ENCODE measurements at places on chromosomes 13 and 19.
A peak's percentile ranks its signal among the peaks of the same experiment; 100 is the strongest.

DNA sequence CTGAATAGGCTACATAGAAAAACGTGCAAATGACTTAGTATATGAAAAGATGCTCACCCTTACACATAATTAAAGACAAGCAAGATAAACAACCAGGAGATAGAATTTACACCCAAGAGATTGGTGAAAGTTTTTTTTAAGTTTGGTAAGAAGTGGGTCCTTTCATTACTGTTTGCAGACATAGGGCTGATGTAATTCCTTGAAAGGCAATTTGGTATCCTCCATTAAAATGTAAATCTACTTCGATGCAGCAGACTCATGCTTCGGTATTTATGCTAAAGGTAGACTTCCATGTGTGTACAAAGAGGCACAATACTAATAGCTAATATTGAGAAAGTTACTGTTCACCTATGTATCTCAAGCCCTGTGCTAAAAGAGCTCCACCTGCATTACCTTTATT lies 33.5 kb downstream of the CNMD start:
- DNase-seq: no peak

DNA sequence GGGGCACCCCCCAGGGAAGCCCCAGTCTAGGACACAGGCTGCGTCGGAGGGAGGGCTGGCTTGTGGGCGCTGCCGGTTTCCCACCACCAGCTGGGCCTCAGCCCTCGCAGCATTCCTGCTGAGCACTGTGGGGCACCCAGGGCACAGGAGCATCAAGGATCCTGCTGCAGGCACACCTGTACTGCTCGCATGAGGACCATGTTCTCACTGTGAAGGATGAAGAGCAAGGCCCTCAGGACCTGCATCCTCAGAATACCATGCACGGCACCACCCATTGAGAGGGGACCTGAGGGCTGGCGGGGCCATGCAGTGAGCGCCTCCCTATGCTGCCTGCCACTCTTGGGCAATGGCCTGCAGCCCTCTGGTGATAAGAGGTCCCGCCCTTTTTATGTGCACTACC lies 31.4 kb downstream of the TUBA3C start:
- no peak for DNase-seq

DNA sequence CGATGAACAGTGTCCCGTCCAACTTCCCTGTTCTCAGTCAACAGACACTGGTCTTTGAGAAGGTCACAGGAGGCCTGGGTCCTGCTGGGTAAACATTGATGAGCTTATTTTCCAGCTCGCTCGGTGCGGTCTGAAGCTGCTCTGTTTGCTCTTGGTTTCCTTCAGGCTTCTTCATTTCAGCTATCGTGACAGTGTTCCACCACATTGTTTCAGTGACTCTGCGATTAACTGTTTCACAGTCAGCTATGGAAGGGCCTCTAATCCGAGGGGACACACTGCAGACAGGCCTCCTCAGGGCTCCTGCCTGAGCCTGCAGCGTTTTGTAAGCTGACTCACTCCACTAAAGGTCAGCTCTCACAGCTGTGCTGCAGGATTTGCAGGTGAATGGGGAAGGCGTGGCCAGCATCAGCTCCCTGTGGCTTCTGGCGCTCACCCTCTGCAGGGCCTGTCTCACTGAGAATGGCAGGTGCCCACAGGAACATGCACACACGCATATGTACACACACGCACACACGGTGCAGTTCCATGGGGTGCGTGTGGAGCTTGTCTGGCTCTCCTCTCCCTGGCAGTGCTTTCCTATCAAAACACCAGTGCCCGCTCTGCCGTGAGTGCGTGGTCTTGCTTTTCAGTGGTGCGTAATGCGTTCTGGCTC lies 62.9 kb upstream of the MCF2L start:
- no peak for DNase-seq

GRCh38 chr13:87331178-87331577 lies 340.0 kb upstream of the SLITRK5 start:
- DNase-seq: no peak

DNA sequence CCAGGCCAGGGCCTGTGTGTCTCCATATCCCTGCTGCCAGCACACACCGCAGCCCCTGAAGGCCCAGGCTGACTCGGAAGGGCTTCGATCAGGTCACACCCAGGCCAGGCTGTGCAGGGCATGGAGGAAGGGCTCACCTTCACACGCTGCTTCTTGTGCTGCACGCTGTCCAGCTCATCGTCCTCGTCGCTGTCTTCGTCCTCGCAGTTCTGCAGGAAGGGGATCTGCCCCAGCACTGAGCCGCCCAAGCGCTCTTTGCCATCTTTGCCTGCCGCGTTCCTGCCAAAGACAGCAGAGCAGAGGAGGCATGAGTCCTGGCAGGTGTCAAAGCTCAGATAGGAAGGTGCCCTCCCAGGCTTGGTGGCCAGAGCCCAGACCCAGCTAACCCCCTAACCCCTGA lies 13.7 kb upstream of the PRKD2 start:
- no peak for DNase-seq

- DNase-seq: no peak
Observed at GRCh38 chr19:16076958-16077611, 790 bp downstream of the TPM4 start.

DNA sequence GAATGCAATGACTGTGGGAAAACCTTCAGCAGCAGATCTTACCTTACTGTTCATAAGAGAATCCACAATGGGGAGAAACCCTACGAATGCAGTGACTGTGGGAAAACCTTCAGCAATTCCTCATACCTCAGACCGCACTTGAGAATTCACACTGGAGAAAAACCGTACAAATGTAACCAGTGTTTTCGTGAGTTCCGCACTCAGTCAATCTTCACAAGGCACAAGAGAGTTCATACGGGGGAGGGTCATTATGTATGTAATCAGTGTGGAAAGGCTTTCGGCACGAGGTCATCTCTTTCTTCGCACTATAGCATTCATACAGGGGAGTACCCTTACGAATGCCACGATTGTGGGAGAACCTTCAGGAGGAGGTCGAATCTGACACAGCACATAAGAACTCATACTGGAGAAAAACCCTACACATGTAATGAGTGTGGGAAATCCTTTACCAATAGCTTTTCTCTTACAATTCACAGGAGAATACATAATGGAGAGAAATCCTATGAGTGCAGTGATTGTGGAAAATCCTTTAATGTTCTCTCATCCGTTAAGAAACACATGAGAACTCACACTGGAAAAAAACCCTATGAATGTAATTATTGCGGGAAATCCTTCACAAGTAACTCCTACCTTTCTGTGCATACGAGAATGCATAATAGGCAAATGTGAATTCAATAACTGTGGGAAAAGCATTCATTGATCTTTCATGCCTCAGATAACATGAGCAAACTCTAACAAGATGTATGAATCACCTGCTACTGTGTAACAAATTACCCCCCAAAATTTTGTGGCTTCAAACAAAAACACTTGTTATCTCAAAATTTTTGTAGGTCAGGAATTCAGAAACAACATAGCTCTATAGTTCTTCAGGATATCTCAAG lies 13.8 kb downstream of the ZNF557 start:
- peak; percentile 16 for DNase-seq

- DNase-seq: no peak
Observed at GRCh38 chr19:56969759-56970178, 129.2 kb upstream of the PEG3 start.

DNA sequence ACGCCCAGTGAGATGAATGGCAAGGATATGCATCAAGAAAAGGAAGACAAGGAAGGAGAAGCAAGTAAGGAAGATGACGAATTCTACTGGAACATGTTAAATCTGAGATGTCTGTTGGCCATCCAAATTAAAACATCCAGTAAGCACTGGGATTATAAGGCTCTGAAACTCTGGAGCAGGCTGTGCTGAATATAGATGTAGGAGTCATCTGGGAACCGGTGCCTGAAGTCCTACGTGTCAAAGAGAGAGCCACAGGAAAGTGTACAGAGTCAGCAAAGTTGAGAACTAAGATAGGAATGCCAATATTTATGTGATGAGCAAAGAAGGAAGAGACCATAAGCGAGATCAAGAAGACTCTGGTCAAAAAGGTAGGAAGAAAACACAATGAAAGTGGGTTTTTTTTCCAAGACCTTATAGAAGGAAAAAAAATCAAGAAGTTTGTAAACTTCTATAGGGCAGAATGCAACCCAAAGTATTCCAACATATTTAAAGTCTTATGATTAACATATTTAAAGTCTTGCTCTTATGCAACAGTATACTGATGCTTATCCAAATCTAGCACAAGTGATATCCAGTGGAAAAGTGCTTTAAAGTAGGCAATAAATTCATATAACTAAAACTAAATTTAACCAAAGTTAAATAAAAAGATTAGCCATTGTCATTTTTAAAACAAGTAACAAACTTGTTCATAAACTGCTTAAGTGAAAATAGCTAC lies 51.2 kb upstream of the EEF1AKMT1 start:
- DNase-seq: no peak

DNA sequence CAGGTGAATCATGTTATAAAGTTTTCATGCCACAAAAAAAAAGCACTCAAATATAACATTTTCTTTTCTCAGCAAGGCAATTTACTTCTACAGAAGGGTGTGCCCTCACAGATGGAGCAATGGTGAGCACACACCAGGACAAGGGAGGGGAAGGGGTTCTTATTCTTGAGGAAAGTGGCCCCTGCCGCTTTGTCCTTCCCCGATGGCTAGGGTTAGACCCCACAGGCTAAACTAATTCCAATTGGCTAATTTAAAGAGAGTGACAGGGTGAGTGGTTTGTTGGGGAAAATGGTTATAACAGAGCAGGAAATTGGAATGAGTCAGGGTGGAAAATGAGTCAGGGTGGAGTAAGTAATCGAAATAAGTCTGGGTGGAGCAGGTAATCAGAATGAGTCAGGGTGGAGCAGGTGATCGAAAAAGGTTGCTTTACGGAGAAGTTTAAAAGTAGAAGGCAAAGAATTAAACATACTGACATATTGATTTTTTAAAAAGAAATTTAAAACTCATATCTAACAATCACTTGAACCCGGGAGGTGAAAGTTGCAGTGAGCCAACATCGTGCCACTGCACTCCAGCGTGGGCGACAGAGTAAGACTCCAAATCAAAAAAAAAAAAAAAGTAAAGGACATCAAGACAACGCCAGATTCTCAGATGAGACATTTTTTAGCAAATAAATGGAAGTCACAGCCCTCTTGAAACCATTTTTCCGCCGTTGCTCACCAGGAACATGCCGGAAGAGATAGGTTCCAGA lies 813 bp downstream of the ZNF562 start:
- peak; percentile 52 for DNase-seq

DNA sequence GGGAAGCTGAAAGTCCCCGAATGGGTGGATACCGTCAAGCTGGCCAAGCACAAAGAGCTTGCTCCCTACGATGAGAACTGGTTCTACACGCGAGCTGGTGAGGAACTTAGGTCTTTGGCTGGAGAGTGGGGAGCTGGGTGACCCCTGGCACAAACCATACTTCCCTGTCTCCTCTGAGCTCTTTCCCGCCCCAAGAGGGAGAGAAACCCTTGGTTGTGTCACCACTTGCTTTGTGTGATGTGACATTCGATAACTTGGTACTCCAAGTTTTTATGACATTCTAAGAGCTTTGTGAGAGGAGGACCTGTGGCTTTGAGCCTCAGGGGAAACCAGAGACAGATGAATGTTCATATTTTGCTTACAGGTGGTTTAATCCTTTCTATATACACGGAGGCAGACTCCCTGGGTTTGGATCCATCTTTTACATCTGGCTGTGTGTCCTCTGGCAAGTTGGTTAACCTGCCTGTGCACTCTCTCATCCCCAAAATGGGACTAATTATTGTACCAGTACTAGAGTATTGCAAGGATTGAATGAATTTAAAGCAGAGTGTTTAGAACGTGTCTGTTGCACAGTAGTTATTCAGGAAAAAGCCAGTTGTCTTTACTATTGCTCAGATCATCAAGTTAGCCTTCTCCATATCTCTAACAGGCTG lies 1.2 kb downstream of the RPS19 start:
- peak; percentile 21 for DNase-seq

DNA sequence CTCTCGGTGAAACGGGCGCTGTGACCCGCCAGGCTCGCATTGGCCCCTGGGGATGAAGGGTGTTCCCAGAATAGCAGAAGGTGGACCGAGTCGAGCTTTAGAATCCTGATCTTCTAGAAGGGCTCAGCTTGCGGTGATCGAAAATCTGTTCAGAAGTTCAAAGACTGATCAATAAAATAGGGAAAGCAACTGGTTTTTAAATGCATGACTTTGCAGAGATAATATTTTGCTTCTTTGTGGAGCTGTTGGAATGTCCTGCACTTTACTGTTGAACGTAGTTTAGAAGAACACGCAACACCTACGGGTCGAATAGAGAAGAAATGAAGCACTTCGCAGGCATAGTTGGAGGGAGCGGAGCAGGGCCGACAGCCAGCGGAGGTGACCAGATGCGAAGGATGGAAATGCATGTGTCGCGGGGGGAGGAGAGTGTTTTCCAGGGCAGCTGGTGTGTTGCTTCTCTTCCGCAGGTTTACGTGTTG lies 766 bp downstream of the CEBPG start:
- peak; percentile 57 for DNase-seq

GRCh38 chr13:48380581-48380980 lies 32.3 kb downstream of the LPAR6 start:
- no peak for DNase-seq

DNA sequence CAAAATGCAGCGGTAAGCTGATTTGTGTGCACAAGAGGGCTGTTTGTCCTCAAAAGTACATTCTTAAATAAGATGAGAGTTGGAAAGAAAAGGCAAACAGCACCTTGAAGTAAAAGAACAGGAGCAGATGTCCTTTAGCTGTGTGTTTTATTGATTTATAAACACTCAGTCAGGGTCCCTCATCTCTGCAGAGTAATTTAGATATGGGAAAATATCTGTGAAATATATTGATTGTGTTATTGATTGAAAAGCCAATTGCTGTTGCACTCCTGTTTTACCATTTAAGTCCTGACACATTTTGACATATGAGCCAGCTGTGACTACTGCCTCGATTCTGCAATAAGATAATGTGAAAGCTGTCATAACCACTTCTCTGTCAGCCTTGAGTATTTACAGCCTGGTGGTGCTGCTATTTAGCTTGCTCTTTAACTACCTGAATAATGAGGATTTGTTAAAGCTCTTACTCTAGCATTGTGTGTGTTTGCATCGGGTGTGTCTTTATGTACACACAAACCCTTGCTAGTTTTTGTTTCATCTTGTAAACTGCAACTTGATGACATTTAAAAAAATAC lies 550.1 kb downstream of the DACH1 start:
- DNase-seq: no peak

DNA sequence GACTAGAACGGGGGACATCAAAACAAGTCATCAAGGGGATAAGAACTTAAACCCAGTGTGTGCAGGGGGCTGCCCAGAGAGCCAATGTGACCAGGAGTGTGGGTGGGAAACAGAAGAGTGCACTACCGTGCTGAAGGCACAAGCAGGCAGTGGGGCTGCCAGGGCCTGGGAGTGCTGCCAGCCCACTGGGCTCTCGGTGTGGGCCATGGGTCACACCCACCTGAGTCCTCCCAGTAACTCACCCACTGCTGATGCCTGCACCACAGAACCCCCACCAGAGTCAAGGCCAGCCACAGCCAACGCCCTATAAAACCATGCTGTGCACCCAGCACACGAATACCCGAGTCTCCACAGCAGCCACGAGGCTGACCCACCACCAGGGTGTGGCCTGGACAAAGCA lies 8.5 kb downstream of the MED26 start:
- DNase-seq: peak; percentile 48

DNA sequence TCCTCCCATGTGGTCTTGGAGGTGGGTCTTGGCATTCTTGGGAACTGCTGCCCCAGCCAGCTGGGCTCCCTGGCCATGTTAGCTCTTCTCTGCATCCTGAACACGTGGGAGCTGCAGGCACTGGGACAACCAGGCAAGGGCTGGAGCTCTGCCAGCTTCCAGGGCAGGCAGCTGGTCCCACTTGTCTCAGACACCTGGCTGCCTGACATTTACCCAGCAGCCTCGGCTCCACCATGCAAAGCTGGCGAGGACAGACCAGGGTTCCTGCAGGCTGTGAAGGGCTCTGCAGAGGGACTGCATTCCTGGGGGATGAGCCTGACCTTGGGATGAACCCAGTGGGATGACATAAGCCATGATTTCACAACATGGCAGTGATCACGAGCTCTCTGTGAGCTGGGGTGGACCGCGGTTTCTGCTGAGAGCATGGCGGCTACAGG lies 99.0 kb upstream of the TSHZ3 start:
- no peak for DNase-seq
